ENCODE measurements at places on chromosomes 5 and 9.

DNA sequence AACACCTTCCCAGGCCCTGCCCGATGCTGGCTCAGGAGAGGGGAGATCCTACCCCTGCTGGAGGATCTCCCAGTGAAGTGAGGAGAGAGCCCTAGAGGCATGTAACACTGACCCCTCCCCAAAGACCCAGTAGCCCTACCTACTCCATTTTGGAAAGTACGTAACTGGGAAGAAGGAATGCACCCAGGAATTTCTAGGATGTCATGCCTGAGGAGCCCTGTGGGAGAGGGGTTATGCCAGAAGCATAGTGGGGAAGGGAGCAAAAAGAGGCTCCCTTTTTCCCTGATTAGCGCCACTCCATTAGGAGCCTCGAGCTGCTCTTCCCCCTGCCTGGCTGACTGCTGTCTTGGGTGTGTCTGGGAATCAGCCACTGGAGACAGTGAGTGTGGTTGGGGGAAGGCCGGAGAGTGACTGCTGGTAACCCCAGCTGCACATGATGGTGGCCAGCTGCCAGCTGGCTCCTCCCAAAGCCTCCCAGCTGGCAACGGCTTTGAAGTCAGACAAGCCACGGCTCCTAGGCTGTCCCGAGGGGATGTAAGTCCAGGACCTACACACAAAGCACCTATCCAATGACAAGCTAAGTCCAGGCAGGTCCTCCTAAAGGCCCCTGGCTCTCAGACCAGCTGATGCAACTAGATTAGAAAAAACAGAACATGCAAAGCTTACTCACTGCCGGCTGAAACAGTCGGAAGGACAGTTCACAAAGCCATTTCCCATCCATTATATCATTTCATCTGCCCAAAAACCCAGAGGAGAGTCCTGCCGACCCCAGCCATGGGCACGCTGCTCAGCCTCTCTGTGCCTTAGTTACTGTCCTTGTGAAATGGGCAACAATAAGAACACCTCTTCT is 136.5 kb upstream of the ABCA1 start:
- no peak for DNase-seq

DNA sequence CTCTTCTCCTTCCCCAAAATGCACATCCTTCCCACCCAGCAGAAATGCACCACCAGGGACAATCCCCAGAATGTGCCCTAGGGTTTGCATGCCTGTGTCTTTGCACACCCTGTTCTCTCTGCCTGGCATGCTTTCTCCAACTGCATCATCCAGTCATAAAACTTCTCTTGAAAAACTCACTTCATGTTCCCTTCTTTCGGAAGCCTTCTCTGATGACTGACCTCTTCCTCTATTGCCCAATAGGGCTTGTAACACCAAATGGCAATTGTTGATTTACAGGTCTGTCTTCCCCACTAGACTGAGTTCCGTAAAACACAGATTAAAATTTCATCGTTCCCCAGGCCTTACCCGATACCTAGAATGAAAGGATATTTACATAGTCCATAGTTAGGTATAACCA is 83.1 kb upstream of the SPOCK1 start:
- DNase-seq, result no peak

GRCh38 chr9:16171911-16172310 is 619.1 kb downstream of the CCDC171 start:
- DNase-seq, result no peak

DNA sequence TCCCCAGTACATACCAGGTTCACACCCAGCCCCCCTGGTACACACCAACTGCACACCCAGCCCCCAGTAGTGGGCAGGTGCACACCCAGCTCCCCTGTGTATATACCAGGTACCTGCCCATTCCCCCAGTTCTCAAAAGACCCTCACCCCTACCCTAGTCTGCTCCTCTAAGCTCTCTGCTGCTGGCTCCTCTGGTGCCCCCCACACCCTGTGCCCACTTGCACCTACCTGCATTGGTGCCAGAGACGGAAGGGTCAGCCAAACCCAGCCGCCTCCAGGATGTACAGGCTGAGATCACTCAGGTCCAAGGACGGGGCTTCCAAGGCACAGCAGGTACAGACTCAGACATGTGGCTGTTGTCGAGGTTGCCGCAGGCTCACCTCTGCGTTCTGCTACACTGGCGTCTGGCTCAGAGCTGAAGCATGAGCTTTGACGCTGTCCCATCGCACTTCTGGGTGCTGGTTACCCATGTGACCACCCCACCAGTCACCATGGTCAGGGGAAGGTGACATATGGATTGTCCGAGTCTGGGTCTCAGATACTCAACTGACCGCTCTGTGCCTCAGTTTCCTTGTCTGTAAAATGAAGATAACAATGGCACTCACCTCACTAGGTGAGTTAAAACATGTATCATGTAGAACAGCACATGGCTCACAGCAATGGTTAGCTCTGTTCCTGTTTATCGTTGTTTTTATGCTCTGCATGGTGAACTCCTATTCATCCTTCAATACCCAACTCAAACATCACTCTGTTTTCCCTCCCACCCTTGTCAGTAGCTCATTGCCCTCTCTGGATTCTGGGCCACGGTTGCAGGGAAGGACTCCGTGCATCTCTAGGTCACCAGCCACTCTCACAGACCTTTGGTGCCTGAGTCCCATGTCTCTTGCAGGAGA is 45.3 kb upstream of the SUSD3 start:
- DNase-seq, result no peak

DNA sequence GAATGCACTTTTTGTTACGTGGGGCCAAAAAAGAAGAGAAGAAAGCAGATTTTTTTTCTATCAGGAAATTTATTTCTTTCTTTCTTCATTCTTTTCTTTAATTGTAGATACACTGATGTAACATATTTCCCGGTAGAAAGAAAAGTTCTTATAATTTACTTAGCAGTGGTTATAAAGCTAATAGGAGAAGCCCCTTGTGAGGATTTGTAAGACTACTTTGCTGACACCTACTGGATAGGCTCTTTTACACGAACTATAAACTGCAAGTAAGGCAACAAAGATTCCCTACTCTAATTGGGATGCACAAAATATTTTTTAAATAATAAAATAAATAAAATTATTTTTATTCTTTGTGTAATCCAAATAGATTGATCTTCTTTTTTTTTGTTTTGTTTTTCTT is 284.4 kb downstream of the DNAH5 start:
- no peak for DNase-seq

Measured in activated CD4-positive, alpha-beta T cell treated with anti-CD3 and anti-CD28 coated beads, Interleukin-2, Interleukin-4, amounts not matched to agents 100 ng/mL and 50 ng/mL, durations not matched to agents 16 hours and 8 hours (primary cell).